ENCODE measurements at places on chromosomes 16 and 17.

DNA sequence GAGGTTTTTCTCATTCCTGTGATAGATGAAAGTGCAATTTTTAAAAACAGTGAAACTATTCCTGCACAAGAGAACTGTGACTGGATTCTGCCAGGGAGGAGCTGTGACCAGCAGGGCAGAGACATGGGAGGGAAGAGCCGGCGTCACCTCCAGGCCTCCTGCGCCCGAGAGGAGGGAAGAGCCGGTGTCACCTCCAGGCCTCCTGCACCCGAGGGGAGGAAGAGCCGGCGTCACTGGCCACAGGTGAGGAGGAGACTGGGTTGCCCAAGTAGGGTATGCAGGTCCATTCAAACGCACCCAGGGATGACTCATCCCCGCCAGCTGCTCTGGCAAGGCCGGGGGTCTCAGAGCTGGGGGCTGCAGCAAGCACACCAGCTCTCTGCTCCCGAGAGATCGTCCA lies 56.7 kb downstream of the METRNL start:
- no peak for DNase-seq

DNA sequence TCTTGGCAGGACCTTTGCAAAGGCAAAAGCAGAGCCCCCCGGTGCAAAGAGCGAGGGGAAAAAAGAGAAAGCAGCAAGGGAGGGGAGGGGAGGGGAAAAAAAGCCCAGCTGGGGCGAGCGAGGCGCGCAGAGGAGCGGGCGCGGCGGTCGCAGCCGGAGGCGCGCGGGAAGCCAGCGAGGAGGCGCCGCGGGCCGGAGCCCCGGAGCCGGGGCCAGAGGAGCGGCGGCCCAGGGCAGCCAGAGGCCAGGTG lies 129 bp downstream of the IRX5 start:
- DNase-seq = no peak

- DNase-seq = no peak
Measured at GRCh38 chr16:54086791-54087190, 199.8 kb downstream of the IRX3 start.

DNA sequence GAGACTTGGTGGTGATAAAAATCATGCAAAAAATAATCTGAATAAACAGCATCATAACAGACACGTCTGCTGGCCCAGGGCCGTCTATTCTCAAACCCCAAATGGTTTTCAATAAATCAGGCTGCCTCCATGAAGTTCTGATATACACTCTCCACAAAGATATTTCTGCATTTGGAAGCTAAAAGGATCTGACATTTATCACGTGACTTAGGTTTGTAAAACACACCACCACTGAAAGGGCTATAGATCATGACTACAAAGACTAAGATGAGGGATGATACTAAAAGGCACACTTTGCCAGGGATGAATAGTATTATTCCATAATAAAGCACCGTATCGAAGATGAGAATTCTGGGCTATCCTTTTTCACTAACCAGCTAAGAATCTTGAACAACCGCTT lies 67.6 kb upstream of the ADAMTS18 start:
- no peak for DNase-seq

GRCh38 chr17:75006653-75007052 lies 5.8 kb upstream of the MRPL58 start:
- no peak for DNase-seq

All from NCI-H1048 (cell line).